ENCODE measurements at places on chromosomes 11 and 22.

DNA sequence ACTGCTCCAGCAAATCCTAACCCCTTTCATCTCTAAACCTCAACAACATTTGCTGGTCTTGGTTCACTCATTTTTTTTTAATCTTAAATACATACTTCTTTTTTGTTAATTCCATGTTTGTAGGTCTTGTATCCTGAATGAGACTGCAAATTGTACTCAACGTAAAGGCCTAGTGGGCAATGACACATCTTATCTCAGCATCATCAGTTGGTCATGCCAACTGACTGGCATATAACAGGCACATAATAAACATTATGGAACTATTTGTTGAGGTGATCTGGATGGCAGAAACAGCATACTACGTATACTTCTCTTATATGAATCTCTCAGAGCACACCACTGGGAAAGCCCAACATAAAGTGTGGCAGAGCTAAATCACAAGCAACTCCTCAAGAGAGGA, 116.7 kb downstream of the RBFOX2 start:
- DNase-seq: no peak

DNA sequence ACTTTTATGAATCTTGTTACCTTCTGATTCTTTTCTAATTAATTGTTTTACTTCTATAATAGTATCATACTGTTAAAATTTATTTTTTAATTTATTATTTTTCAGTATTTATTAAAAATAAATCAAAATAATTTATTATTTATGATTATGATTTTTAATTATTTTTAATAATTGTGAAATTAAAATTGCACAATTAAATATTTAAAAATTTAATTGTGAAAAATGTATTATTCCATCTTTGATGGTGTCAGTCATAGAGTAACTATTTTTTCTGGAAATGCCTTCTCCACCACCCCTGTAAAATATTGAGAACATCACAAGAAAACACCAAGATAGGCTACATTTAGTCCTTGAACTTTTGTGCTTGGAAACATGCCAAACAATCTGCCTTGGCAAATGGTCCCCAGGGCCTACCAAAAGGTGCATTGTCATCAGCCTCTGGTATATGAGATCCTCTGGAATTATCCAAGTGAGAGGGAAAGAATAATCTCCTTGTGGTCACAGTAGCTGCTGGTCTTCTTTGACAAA, at the start of gene OR8H2:
TSS of gene OR8H2 (plus strand) at position 478 of the 528 bp plus-strand sequence. CDS start 1,356 bp downstream, outside the sequence.
- DNase-seq: no peak

DNA sequence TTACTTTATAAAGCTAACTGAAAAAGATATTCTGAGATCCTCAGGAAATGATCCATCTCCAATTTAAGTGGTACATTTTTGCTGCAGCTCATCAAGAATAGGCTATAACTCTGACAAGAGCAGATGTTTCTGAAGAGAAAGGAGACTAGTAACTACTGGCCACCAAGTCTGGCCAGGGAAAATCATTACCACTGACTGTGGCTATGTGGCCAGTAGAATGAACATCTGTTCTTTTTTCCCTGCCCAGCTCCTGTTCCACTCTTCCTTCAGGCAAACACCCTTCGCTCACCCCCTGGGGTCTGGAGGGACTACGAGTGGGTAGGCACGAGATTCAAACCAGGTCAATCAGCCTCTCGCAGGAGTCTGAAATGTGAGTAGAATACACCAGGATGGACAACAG, 23.9 kb downstream of the TMEM123 start:
- DNase-seq: no peak

- DNase-seq: no peak
Observed at GRCh38 chr11:60389279-60389910, 6.9 kb upstream of the MS4A14 start.

DNA sequence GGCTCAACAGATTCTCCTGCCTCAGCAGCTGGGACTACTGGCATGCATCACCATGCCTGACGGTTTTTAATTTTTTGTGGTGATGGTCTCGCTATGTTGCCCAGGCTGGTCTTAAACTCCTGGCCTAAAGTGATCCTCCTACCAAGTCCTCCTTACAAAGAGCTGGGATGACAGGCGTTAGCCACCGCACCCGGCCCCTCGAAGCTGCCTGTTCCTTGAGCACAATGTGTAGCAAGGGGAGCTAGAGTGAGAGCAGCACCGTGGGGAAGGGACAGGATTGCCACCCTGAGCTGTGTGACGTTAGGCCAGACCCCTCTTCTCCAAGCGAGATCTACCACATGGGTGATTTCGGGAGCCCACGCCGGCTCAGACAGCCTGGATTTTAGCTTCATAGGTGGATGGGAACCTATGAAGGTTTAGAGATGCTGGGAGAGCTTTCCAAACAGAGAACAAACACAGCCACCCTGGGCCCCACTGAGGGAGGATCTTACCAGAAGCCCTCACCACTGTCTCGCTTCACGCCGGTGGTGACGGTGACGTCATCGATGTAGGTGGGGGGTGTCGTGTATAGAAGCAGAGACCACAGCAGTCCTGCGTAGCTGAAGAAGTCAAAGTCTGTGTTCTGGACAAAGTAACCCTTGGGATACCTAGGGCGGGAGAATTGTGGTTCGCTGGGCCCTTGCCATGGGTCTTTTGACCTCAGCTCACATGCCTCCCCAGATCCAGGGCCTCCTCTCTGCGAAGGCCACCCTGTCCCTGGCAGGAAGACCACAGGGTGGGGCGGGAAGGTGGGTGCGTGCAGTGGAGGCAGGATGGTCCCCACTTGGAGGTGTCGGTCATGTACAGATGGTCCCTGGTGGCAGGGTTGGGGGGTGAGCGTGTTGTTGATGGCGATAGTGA, 23.1 kb downstream of the RGL4 start:
- no peak for DNase-seq
